ENCODE measurements at places on chromosomes 4 and X.

- no peak for DNase-seq
Measured at GRCh38 chrX:133538148-133538547, 122.9 kb upstream of the GPC4 start.

DNA sequence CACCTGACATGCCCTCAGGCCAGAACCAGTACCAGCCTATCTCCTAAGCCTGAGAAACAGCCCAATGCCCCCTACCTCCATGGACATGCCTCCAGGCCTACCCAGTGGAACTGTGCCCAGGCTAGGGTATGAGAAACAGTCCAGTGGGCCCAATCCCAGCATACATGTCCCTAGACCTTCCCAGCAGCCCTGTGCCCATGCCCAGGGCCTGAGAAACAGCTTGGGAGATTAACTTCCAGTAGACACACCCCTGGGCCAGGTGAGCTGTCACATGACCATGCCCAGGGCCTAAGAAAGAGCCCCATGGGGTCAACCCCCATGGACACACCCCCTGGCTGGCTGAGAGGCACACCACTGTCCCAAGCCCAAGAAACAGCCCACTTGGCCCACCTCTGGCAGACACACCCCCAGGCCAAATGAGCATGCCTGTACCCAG is 78.8 kb downstream of the CBR4 start:
- no peak for DNase-seq

- no peak for DNase-seq
Measured at GRCh38 chr4:101018836-101019235, 328.5 kb downstream of the PPP3CA start.

GRCh38 chr4:1216869-1217294 is 32.0 kb downstream of the CTBP1 start:
- no peak for DNase-seq

GRCh38 chrX:35800474-35800873 is 2.3 kb downstream of the MAGEB16 start:
- DNase-seq = no peak

GRCh38 chr4:185232370-185232769 is 23.0 kb downstream of the SNX25 start:
- no peak for DNase-seq

- no peak for DNase-seq
Measured at GRCh38 chr4:173703021-173703420, 173.0 kb upstream of the HAND2 start.

GRCh38 chrX:34638116-34638515 is 19.0 kb downstream of the TMEM47 start:
- DNase-seq = no peak

GRCh38 chr4:86934147-86934770 is 552 bp upstream of the AFF1 start:
- DNase-seq = no peak

DNA sequence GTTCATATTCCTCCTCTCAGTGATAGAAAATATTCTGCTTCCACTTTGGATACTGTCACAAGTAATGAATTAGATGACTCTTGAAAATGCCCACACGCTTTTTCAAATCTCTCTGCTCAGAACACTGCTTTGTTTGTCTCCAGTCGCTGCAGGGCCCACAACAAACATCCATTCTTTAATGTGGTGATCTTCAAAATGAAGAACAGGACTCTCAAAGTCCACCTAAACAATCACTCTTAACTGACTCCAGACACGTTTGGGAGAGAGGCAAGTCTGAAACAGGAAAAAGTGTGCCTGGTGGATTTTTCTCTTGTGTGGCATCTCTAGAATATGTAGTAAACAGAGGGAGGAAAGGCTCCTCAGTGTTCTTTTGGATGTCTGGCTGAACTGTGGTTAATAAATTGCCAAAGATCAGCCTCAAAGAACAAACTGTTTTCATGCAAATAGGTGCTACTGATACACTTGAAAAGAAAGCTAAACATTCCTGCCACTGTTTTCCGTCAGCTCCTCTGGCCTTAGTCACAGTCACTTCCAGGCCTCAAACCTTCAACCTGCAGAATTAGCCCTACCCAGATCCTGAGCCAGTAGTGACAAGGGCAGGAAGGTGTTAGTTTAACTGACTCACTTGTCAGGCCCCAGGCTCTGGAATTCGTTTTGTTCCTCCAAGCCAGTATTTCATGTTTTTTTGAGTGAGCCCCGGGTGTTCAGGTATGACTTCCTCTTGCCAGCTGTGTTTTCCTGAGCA is 259.6 kb upstream of the GPC4 start:
- no peak for DNase-seq

GRCh38 chr4:87399148-87399547 is 8.2 kb upstream of the HSD17B11 start:
- no peak for DNase-seq

- no peak for DNase-seq
Measured at GRCh38 chrX:75625232-75625631, 102.4 kb upstream of the ZDHHC15 start.

- DNase-seq = no peak
Measured at GRCh38 chrX:19334945-19335626, 8.6 kb upstream of the PDHA1 start.

GRCh38 chr4:176291748-176292147 is 22.7 kb upstream of the ASB5 start:
- DNase-seq = no peak

GRCh38 chr4:19689511-19689910 is 562.2 kb upstream of the SLIT2 start:
- no peak for DNase-seq

DNA sequence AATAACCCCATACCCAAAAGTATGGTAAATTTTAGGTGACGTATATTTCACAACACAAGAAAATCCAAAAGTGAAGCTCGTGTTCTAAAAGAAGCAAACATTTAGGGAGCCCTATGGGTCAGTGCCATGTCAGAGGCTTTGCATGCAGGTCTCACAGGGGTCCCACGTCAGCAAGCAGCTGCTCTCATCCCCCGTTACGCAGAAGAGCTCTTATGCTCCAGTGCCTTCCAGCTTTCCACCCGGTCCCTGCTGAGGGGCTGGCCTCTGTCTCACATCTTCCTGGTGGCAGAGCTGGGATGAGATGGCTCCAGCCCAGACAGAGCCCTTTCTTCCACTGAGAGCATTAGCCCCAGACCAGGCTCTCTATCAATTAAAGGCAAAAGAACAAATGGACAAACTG is 82.0 kb downstream of the IRF2 start:
- DNase-seq = no peak
